Substantia nigra (tissue), 51 donors: ENCODE measurements at places on chromosomes 7 and 10.

- no peak for DNase-seq
These were observed 370.2 kb downstream of the PHF14 start for GRCh38 chr7:11343818-11344413.

DNA sequence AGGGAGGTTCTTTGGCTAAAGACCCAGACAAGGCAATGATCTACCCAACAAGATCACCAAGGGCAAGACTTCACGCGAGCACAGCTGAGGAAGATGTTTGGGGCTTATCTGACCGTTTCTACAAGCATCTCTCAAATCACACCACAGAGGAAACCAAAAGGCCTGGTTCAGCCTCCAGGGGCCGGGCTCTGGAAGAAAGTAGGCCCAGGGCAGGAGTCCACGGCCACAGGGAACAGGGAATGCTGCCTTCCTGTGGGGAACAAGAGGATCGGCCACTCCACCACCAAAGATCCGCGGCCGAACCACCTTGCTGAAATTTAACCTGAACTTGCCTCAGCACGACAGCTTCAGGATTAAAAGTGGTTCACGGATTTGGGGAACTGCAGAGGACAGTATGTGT is 332.5 kb downstream of the PTPRN2 start:
- DNase-seq = no peak

DNA sequence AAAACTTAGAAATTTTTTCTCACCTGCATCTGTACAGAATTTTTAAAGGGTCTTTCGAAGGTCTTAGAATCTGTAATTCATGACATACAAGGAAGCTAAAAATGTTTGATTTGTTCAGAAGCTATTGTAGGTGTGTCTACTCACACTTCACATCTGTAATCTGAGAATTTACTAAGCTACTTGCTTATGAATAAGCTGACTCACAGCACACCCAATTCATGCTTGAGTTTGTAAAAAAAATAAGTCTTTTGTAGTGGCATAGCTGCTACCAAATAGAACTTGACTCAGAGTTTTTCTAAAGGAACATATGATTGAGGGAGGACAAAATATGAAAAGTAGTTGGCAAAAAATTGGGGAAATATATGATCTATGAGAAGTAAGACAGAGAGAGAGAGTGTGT is 12.7 kb upstream of the AGR2 start:
- no peak for DNase-seq

GRCh38 chr10:78657163-78657861 is 411.5 kb upstream of the ZMIZ1 start:
- no peak for DNase-seq

DNA sequence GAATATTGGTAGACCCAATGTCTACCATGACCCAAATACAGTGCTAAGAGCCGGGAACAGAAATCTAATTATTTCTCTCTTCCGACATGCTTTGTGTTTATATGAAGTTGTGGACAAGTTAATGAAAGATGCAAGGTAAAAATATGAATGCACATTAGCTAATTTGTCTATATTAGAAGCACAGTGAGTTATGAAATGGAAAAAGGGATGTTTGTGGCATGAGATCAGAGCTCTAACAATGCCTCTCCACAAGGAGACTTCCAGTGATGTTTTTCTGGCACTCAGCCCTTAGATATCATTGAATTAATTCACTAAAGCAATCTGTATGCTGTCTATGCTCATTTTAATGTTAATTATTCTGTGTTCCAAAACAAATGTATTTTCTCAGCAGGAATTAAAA is 897.2 kb downstream of the CNTNAP2 start:
- no peak for DNase-seq

DNA sequence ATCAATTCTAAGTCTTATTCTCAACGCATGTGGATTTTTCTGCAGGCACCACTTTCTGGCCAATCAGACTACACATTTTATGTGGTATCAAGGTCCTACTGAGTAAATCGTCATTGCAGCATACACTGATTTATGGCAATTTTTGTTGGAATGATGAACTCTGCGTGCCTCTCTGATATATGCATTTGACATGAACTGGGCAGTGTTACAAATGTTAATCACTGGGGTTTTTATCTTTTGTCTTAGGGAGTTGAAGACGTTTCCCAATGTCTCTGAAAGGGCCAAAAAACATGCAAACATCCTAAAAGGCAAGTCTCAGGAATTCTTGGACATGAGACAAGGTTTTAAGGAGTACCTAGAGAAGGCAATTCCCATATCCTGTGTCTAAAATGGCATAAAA is 809.5 kb upstream of the CELF2 start:
- no peak for DNase-seq

- DNase-seq = no peak
These were observed 26.8 kb downstream of the ZC3HC1 start for GRCh38 chr7:130024390-130024789.

DNA sequence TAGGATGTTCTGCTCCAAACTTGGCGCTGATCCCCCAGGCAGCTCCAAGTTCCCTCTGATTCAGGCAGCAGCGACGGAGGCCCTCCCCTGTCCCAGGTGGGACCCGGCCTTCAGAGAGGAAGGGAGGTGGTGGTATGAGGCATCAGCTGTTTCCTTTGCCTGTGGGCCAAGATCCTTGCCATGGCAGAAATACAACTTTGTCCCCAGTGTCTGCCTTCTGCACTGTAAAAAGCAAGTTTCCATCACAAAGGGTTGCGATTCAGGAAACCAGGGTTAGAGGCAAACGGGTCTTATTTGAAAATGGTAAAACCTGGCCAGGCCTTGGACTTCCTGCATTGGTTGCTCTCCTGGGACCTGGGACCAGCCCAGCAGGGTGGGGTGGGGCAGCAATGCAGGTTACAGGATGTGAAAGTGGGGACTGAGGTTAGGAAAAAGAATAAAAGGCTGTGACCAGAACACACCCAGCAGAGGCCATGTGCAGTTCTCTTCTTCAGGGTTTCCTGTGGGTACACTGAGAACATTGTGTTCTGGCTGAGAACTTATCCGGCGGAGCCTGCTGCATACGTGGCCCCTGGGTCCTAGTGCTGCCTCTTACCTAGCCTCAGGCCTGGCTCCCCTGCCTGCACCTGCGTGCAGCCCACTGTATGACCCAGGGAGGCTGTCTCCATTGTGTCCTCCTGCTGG is 25.1 kb upstream of the DDIT4 start:
- peak; percentile 73 for DNase-seq

DNA sequence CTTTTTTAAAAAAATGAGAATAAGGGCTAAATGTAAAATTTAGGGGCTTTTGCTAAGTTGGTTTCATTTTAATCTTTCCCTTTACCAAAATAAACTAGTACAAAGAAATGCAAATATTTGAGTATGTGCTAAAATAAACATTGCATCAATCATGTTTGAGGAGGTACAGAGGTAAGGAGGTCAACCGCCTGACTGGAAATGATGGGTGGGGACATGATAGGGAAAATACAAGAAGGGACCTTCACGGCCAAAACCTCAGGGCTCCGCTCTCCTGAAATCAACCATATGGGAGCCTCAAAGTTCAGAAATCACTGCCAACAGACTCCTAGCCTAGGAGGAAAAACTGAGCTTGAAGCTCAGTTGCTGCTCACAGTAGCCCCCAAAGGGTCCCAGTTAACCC is 207.6 kb downstream of the AHR start:
- no peak for DNase-seq

DNA sequence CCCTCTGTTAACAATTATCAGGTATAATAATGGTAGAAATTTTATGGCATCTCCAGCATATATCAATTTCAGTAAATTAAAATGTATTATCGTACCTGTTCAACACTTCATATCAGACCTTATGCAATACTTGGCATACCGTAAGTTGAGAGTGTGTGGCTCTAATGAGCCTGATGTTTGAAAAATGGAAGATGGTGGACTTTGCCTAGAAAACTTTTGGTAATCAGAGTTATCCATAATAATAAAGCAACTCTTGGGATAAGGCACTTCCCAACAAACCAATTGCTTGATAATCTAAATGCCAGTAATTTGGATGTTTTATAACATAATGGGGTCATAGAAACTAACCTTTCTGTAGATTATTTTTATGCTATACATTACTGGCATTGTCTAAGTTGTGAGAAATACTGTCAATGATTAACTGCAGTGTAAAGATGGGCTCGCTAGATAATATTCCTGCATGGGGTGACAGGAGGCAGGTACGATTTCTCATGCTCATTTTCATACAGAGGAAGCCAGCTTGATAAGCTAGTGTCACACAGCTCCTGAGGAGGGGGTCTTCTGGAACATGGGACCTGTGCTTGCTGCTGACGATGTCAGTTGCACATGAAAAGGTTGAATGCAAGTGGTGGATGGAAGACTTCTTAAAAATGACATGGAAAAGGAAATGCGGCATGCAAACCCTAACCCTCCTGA is 27.8 kb upstream of the DMBT1 start:
- DNase-seq = no peak

GRCh38 chr7:99308461-99309074 is 17.1 kb upstream of the ARPC1A start:
- DNase-seq = no peak

DNA sequence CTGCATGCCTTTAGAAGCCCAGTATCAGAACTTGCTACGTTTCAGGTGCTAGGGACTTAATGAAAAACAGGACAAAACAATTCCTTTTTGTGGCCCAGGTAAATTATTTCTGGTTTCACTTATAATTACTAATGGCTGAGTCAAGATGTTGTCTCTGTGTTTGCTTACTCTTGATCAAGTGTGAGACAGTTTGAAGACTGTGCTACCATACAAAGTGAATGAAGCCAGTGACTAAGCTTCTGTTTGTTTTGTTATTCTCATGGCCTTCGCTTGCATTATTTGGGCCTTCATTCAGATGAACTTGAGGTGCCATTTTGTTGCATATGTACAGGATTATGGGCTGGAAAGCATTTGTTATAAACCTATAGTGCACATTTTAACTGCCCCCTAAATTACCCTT is 17.9 kb downstream of the SMNDC1 start:
- no peak for DNase-seq

GRCh38 chr10:33955676-33956075 is 621.2 kb upstream of the NRP1 start:
- no peak for DNase-seq
